Esophagus squamous epithelium (tissue), 5 donors: ENCODE measurements at places on chromosomes 4 and X. TPM values are rescaled to one million over a fixed set of nuclear protein-coding genes. Genes with fewer than 3 reads are reported as not detected.

Gene MAGEA12
- not detected for total RNA-seq

Gene CD99
- total RNA-seq: 175 TPM

- no peak for DNase-seq
- no peaks in the 10 kb centered on the region for H3K27me3 ChIP-seq
- no peaks in the 10 kb centered on the region for H3K4me1 ChIP-seq
- no peak overlapping the region for H3K4me3 ChIP-seq
These were observed 13.2 kb downstream of the HTRA3 start for GRCh38 chr4:8282742-8283141.

GRCh38 chr4:58061967-58062366, 951.8 kb upstream of the IGFBP7 start:
- DNase-seq: no peak
- H3K27ac ChIP-seq: no peak overlapping the region
- H3K4me1 ChIP-seq: no peaks in the 10 kb centered on the region
- no peak overlapping the region for H3K4me3 ChIP-seq

- no peak for DNase-seq
- H3K4me3 ChIP-seq: no peak overlapping the region
- H3K4me1 ChIP-seq: no peaks in the 10 kb centered on the region
- no peaks in the 10 kb centered on the region for H3K36me3 ChIP-seq
- H3K27me3 ChIP-seq: no peaks in the 10 kb centered on the region
These were observed 58.2 kb downstream of the BRWD3 start for GRCh38 chrX:80751456-80751855.

Gene LAMTOR3
- 56.3 TPM for total RNA-seq

- H3K27ac ChIP-seq: no peak overlapping the region
- peaks cover 62% of the 10 kb centered on the region for H3K4me1 ChIP-seq
- no peak for DNase-seq
- H3K4me3 ChIP-seq: no peak overlapping the region
- H3K36me3 ChIP-seq: peaks cover 13% of the 10 kb centered on the region
These were observed 85.0 kb downstream of the FAM193A start for GRCh38 chr4:2621419-2621818.

Gene SPATA18
- total RNA-seq: 5.4 TPM

- no peaks in the 10 kb centered on the region for H3K36me3 ChIP-seq
- no peak overlapping the region for H3K27ac ChIP-seq
- H3K4me3 ChIP-seq: no peak overlapping the region
- no peaks in the 10 kb centered on the region for H3K27me3 ChIP-seq
- no peaks in the 10 kb centered on the region for H3K4me1 ChIP-seq
These were observed 284.8 kb upstream of the FGF13 start for GRCh38 chrX:138996268-138996667.
